Progenitor cell of endocrine pancreas (in vitro differentiated cells): ENCODE measurements at places on chromosomes 16 and 17. TPM values are rescaled to one million over a fixed set of nuclear protein-coding genes. Genes with fewer than 3 reads are reported as not detected.

DNA sequence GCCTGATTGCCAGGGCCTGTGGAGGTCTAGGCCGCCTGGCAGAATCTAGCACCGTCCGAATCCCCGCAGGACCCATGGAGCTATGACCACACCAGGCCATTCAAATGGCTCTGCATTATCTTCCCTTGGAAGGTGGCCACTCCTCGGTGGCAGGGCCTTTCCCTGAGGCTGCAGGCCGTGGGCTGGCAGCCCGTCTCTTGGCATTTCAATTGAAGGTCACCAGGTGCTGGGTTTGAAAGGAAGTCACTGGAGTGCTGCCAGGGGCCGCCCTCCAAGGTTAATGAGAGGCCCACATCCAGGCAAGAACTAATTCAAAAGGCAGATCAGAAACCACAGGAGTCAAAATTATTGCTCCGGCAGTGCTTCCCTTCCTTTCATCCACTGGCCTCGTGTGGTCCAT lies 27.7 kb upstream of the CACNG5 start:
- DNase-seq: no peak

ASPA gene
- total RNA-seq: not detected in 2 replicates

- DNase-seq: no peak
Observed at GRCh38 chr16:54424043-54424451, 137.5 kb upstream of the IRX3 start.

DNA sequence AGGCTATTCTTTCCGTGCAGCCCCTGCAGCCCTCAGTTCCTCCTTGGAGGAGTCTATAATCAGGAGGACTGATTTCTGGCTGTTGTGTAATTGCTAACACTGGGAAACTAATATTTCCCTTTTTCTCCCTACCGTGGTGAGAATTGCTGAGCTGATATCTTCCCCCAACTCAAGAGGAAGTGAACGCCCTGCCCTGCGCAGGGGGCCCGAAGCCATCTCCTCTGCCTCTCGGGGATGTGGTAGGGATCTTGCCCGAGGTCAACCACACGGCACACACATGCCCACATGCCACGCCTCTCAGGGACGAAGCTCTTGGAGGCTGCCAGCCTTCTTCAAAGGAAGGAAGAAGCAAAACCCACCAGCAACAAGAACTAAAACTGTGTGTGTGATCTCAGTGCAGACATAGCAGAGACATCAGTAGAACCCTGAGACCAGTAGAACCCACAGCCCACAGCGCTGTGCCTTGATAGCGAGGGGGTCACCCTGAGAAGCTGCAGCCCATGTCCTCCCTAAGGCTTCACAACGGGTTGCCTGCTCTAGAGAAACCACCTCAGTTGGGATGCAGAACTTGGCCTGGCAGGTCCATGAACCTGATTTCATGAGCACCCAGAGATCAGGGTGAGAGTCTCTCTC lies 8.9 kb upstream of the ULK2 start:
- no peak for DNase-seq

TMEM235 gene
- not detected in 2 replicates for total RNA-seq

DNA sequence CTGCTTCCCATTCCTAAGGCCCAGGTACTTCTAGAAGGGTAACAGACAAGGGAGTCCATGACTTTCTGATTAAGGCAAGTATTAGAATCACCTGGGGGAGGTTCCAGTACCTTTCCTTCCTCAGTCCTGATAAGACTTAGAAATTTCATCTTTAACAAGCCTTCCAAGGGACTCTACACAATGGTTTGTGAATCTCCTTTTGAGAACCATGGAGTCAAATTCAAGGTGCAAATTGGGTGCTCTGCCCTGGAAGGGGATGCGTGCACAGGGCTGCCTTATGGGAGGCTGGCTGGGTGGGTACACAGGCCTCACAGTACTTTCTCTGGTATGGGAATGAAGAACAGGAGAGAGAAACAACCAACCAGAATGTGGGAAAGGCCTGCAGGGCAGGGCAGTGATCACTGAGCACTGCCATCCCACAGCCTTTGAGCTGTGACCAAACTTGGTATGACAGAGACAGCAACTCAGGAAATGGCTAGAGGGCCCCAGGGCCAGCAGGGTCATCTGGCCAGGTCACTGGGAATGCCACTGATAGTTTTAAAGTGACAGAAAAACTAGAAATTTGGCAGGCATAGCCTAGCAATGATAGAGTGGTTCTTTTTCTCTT lies 3.6 kb upstream of the TMIGD1 start:
- no peak for DNase-seq

- DNase-seq: no peak
Observed at GRCh38 chr16:19589106-19589505, 33.6 kb downstream of the VPS35L start.

NPW gene
- 5.0 and 5.3 TPM in 2 replicates for total RNA-seq

CACNA1H gene
- 42.3 and 42.8 TPM in 2 replicates for total RNA-seq

TP53TG3 gene
- not detected in 2 replicates for total RNA-seq

- no peak for DNase-seq
Observed at GRCh38 chr16:86044881-86045590, 146.1 kb downstream of the IRF8 start.

GRCh38 chr17:2292100-2292499 lies 11.5 kb downstream of the SMG6 start:
- no peak for DNase-seq

DNA sequence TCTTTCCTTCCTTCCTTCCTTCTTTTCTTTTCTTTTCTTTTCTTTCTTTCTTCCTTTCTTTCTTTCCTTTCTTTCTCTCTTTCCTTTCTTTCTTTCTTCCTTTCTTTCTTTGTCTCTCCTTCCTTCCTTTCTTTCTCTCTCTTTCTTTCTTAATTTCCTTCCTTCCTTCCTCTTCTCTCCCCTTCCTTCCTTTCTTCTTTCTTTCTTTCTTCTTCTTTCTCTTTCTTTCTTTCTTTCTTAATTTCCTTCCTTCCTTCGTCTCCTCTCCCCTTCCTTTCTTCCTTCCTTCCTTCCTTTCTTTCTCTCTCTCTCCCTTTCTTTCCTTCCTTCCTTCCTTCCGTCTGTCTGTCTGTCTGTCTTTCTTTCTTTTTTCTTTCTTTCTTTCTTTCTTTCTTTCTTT lies 1446.5 kb upstream of the GOT2 start:
- DNase-seq: no peak

FHOD1 gene
- 28.2 and 30.2 TPM in 2 replicates for total RNA-seq

TBC1D3 gene
- not detected in 2 replicates for total RNA-seq

DNA sequence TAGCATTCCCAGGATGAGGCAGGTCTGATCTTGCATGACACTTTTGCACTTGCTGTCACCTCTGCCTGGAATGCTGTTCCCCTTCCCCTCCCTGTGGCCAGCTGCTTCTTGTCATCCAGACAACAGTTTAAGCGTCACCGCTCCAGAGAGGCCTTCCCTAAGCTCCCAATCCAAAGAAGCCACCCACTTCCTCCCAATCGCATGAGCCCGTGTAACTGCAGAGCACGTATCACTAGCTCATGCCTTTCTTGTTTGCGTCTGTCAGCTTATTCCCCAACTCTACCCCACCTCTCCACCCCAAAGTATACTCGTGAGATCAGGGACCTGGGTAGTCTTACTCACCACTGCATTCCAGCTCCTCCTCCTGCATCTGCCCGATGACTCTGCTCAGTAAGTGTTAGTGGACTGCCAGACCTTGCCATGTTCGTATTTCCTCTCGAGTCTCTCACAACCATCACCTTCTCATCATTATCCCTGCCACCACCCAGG lies 92.8 kb downstream of the GAS7 start:
- DNase-seq: no peak

MPV17L gene
- 36.9 and 37.6 TPM in 2 replicates for total RNA-seq

TNFSF13 gene
- 4.1 and 4.7 TPM in 2 replicates for total RNA-seq

GRCh38 chr17:14048169-14048568 lies 21.1 kb upstream of the COX10 start:
- no peak for DNase-seq

GRCh38 chr16:66265048-66265415 lies 101.5 kb upstream of the CDH5 start:
- DNase-seq: no peak

C16orf96 gene
- 1.2 and 1.7 TPM in 2 replicates for total RNA-seq

GRCh38 chr17:55090079-55090492 lies 121.5 kb downstream of the STXBP4 start:
- no peak for DNase-seq

THUMPD1 gene
- total RNA-seq: 36.5 and 36.8 TPM in 2 replicates

DNA sequence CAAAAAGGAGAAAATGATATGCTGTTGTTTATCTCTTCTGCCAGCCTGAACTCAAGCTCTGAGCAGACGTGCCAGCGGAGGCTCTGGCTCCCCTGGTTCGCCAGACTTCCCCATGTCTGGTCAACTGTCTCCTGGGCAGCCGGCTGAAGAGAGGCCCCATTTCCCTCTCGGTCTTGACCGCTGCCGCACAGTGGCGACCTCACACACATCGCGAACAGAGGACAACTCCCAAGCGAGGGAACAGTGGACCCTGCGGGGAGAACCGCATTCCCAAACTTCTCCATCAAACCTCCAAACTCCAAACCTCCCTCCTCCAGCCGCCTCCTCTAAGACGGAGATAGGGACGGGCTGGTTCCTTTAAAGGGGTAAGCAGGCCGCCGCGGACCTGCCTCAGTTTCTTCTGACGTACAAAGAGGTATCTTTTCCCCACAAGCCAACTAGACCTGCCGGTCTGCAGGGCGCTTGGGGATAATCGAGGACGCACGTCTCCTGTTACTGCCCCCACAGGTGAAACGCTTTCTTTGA lies 24.9 kb upstream of the RFFL start:
- peak; percentile 19 for DNase-seq
